Gastrocnemius medialis (tissue), 4 donors: ENCODE measurements at places on chromosomes 6 and 20. TPM values are rescaled to one million over a fixed set of nuclear protein-coding genes. Genes with fewer than 3 reads are reported as not detected.

The EEF1A2 gene
- 1,736 TPM for total RNA-seq

The BMP5 gene
- total RNA-seq: 1.8 TPM

The IMPG1 gene
- total RNA-seq: not detected

DNA sequence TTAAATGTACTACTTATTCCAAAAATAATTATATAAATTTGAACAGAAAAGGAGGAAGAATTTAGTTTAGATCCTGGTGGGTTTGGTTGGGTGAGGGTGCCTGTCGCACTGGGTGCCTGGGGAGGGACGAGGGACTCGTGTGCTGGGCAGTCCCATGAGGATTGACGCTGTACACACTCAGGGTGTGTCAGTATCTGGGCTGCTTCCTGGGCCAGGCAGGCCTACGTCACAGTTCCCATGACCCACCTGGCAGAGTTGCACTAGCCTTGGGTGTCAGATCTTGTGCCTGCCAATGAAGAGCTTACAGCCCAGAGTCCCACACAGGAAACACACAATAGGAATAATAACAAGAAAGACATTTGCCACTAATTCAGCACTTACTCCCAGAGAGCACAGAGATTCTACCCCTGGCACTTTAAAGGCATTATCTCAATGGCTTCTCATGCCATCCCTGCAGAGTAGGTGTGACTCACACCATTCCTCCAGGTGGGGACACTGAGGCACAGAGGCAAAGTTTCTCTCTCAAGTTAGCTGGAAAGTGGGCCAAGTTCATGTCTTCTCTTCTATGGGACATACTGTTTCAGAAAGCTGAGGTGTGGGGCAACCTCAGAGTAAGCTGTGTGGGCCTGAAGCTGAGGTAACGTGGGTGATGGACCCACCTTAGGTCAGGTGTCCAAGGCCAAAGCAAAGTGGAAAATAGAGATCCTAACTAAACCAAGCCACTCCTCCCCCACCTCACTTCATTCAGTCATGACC lies 1.3 kb upstream of the SDCBP2 start:
- peak; percentile 93 for DNase-seq

GRCh38 chr20:51140671-51141070 lies 117.8 kb upstream of the KCNG1 start:
- DNase-seq: no peak

DNA sequence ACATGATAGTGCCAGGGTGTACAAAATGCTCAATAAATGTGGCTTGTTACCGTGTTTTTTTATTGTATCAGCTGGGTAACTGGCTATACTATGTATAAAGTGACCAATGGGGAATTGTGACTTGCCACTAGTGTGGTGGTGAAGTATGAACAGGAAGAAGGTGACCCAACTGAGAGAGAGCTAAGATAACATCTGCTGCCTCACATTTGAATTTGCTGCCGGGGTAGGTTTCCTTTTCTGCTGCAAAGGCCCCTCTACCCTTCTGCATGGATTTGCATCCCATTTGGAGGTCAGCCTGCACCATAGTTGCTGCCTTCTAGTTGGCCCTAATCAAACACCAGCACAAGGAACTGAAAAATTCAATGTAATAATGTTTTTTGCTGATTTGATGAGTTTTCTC lies 24.1 kb downstream of the IL17A start:
- no peak for DNase-seq

GRCh38 chr6:30000156-30000791 lies 57.9 kb downstream of the HLA-A start:
- no peak for DNase-seq
